ENCODE measurements at places on chromosomes 1 and 21. TPM values are rescaled to one million over a fixed set of nuclear protein-coding genes. Genes with fewer than 3 reads are reported as not detected.
A peak's percentile ranks its signal among the peaks of the same experiment; 100 is the strongest.

- DNase-seq: no peak
Observed at GRCh38 chr1:226945106-226945857, 5.2 kb downstream of the COQ8A start.

The DNASE2B gene
- total RNA-seq: not detected

The LRRC38 gene
- not detected for total RNA-seq

DNA sequence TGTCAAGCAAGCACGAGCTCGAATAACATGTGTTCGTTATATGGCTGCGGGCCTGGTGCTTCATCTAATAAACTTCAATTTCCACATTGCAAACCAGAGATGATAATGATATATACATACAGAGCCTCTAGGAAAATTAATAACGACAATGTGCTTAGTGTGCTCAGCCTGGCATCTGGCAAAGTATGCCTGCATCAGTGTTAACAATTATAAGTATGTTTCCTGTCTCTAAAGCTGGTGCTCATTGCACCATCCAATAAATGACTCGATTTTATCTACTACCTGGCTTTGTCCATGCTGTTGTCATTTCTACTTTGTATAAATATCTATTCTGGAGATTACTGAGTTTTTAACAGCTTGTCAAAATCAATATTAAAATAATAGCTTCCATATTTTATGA is 1402.6 kb downstream of the MRPL39 start:
- no peak for DNase-seq

DNA sequence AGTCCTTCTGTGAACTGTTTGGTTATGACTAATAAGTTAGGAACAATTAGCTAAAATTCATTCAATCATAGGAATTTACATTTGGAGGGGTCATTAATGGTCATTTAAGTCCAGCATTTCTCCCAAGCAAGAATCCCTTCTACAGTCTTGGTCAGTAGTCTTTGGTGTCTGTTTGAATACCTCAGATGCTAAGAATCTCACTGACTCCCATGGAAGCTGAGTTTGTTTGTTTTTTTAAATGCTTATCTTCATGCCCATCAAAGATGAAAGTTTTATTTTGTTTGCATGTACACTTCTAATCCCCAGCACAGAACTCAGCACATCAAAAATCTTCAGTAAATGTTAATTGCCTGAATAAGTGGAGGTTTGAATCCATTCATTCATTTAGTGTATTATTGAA is 41.3 kb upstream of the SLC44A3 start:
- DNase-seq: no peak

DNA sequence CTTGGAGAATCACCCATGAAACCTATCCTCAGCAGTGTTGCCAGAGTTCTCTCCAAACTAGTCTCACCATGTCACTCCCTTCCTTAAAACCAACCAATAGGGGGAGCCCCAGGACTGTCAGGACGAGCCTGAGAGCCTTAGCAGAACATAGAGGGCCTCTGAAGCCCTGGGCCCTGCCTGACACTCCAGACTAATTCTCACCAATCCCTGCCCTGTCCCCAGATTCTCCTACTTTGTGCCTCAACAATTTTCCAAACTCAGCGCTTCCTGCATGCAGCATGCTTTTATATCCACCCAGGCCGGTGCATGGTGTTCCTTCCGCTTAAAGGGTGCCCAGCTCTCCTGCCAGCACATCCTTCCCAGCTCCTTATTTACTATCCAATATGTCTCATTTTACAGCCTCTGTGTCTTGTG is 42.7 kb downstream of the HSD3B1 start:
- DNase-seq: peak; percentile 81

DNA sequence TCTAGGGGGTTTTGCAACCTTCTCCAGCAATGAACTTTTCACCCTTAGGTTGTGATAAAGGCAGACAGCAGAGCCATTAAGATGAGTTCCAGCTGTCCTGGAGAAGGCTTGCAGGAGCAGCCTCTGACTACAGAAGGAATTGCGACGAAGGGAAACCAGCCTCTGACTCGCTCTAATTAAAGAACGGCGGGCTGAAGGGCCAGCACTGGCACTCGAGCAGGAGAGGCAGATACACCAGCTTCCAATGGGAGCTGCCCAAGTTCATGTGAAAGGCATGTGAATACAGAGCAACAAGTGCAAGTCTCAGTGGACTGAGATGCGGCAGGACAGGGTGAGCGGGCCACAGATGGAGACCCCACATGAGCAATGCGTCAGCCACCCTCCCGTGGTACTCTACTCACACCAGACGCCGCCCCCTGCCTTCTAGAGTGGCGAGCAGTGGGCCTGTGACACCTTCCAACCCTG is 15.7 kb downstream of the RCC2 start:
- DNase-seq: peak; percentile 88

DNA sequence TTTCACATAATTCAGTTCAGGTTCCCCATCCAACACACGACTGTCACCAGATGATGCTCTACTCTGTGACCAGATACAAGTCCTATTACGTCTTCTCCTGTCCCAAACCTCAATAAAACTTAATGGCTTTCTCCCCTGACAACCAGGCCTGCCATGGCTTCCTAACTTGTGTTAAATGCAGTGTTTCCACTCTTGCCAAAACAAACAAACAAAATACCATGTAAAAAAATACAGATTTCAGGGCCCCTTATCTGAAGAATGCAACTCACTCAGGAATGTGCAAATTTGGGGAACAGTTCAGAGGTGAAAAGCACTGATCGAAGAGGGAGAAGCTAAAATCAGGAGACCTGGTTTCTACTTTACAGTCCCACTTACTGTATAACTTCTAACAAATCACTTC is 863 bp upstream of the NUF2 start:
- DNase-seq: no peak

The CD34 gene
- total RNA-seq: 2.4 TPM

DNA sequence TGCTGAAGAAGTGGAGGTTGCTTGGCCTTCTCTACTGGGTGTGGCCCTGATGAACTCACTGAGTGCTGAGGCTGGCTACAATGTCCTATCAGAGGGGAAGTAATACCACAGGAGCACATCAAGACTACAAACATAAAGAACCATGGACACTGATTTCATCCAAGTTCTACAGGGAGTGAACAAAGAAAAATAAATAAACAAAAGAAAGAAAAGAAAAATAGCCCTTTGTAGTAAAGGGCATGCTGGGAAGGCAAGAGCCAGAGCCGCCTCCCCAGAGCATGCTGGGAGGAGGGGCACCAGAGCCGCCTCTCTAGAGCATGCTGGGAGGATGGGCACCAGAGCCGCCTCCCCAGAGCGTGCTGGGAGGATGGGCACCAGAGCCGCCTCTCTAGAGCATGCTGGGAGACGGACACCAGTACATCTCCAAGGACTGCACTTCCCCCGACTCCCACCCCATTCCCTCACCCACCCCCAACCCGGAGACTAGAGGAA is 65.9 kb downstream of the LAMC2 start:
- no peak for DNase-seq

DNA sequence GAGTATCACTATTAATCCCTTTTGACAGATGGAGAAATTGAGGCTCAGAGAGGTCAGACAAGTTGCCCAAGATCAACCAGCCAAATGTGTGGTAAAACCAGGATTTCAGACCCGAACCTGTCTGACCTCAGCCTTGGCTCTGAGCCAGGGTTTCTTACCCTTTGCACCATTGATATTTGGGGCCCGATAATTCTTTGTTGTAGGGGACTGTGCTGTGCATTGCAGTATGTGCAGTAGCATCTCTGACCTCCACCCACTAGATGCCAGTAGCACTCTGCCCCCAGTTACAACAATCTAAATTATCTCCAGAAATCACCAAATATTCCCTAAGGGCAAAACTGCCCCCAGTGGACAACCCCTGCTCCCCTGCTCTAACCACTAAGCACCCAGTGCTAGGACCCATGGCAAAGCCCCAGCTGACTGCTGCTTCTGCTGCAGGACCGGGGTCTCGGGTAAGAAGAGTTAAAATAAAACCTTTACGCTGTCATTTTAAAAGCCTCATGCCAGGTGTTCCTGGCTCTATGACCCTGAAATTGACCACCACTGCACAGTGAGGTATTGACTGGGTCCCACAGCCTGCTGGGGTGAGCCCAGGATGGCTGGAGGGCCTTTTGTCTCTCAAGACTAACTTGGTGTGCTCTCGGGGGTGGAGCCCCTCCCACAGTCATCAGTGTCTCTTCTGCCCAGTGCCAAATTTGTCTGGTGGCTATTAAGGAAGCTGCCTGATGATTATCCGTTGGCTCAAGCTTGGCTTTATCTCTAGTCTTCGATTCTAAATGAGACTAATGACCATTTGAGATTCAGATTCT is 5.6 kb upstream of the MAN1C1 start:
- DNase-seq: no peak

GRCh38 chr1:155120253-155120652 is 7.4 kb upstream of the EFNA1 start:
- peak; percentile 49 for DNase-seq

The GPR25 gene
- total RNA-seq: not detected
